Mesenteric fat pad (tissue), 1 donor: ENCODE measurements at places on chromosomes 3 and 15. TPM values are rescaled to one million over a fixed set of nuclear protein-coding genes. Genes with fewer than 3 reads are reported as not detected.

- no peak for DNase-seq
Measured at GRCh38 chr3:141330718-141331376, 37.5 kb upstream of the ZBTB38 start.

The ZSCAN29 gene
- 24.3 TPM for total RNA-seq

- DNase-seq, result no peak
Measured at GRCh38 chr3:14890476-14890875, 56.9 kb upstream of the NR2C2 start.

DNA sequence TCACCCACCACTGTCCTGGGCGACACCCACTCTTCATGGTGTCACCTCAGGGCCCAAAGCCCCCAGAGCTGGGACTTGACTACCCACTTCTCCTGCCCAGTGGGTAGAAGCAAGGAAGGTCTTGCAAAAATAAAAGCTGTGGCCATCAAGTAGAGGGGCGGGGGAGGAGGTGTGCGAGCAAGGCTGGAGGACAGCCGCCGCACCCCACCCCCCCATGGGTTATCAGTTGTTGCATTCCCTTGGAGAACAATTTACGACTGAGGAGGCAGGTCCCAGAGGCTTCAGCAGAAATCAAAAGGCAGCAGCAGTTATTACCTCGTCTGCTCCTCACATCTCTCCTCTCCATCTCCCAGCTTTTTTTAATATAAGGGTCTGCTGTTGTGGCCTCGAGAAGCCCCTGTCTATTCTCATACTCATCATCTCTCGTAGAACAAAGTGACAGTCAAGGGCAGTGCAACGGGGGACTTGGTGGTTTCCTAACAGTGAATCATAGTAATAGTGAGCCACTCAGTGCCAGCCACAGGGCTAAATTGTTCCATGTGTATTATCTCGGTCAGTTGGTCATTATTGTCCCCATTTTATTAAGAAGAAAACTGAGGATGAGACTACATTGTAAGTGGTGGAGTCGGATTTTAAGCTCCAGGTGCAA lies 116.4 kb downstream of the PDCD6IP start:
- no peak for DNase-seq

The ARPIN gene
- total RNA-seq, result 17.7 TPM

DNA sequence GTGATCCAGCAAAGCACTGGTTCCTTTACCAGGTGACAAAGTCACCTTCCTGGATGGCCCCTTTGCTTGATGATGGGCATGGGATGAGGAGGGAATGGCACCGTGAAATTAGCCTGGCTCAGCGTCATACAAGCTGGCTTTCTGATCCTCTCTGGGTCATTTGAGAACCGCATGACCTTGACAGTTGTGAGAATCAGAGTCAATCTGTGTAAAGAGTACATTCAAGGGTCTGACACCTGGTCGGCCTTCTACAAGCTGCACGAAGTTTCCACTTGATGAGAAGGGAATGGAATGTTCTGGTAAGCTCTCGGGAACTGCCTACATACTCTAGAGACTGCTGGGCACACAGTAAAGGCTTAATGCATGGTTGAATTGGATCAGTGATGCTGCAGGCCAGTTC lies 319.8 kb upstream of the TLE3 start:
- no peak for DNase-seq

DNA sequence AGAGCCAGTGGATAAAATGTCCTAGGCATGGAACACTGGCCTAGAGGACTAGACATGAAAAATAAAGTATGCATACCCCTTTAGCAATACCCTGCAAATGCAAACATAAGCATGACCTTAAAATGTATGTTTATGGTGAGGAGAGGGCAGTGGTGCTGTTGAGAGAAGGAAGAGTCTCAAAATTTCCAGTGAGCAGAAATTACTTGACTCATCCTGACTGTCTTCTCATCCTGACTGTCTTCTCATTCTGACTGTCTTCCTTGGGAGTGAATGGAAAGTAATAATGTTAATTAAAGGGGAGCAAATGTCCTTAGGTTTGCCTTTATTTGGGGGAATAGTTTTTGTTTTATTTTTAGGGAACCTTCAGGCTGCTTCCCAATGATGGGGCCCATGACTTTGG lies 121.5 kb upstream of the GALNT15 start:
- no peak for DNase-seq
